ENCODE measurements at places on chromosomes 3 and 15.

GRCh38 chr15:97030251-97030650 lies 699.8 kb downstream of the NR2F2 start:
- DNase-seq = no peak

- peak; percentile 25 for DNase-seq
These were observed 85.2 kb downstream of the KBTBD8 start for GRCh38 chr3:67083277-67083676.

DNA sequence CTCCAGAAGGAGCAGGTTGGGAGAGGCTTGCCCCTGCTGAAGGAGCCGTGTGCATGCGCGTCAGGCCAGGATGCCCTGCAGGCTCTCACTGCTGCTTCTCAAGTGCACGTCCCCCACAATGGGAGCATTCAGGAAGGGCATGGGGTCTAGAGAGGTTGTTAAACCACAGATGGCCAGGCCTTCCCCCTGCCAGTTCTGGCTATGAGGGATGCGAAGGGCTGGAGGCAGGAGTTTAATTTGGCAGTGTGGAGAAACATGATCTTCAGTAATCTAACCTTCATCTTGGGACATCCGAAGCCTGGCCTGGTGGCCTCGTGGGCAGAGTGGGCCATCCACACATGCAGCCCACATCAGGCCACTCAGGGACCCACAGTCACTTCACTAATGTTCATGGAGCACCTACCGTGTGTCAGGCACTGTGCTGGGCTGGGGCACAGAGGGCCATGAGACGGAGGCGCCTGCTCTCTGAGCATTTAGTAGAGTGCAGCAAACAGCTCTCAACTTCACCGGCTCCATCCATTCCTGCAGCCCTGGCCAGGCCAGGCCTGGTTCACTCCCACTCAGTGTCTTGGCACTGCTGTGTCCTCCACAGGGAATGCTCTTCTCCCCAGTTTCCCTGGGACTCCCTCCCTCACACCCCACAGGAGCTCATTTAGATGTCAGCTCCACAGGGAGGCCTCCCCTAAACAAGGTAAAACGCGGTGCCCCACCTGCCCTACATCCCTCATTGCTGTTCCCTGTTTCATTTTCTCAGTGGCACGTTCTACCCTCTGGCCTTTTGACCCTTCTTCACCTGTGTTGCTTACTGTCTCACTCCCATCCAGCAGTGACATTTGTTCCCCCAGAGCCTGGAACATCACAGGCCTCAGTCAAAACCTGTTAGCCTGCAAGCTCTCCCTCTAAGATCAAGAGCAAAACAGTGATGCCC lies 4.0 kb downstream of the CFAP100 start:
- DNase-seq = no peak

GRCh38 chr3:27681249-27681748 lies 40.8 kb downstream of the EOMES start:
- DNase-seq = no peak

DNA sequence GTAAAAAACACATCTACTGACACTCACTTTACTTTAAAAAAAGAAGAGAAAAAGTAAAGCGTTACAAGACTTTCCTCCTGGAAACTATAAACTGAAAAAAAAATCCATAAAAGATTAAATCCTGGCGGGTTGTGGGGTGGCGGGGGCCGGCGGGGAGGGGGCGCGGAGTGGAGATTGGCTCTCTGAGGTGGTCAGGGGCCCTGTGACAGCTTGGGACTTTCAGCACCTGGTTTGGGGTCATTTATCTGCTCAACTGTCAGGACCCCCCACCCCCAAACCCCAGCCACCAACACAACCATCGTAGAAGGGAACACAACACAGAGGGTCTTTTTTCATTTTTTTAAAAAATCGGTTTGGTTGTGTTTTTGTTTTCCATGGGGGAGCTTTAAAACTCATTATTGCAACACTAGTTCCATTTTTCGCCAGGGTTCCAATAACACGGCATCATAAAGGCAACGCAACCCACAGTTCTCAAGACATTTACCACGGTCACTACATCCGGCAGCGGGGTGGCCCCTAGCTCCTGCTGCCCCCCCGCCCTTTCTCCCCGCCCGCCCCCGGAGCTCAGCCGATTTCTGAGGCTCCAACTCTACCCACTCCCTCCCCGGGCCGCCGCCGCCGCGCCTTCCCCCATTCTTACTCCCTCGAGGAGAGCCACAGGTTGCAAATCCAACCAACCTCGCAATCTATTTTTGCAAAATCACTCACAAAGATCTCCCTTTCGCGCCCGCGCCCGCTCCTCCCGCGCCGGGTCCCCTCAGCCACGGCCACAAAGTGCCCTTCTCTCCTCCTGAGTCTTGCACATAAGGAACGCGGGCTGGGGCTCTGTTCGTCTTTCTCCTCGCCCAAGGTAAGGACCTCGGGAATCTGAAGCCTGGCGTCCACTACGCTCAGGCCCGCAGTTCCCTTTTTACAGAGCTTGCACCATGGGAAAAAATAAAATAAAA lies 1.8 kb downstream of the BCL6 start:
- peak; percentile 62 for DNase-seq

- no peak for DNase-seq
These were observed 9.1 kb upstream of the PRR20G start for GRCh38 chr3:127296959-127297358.

DNA sequence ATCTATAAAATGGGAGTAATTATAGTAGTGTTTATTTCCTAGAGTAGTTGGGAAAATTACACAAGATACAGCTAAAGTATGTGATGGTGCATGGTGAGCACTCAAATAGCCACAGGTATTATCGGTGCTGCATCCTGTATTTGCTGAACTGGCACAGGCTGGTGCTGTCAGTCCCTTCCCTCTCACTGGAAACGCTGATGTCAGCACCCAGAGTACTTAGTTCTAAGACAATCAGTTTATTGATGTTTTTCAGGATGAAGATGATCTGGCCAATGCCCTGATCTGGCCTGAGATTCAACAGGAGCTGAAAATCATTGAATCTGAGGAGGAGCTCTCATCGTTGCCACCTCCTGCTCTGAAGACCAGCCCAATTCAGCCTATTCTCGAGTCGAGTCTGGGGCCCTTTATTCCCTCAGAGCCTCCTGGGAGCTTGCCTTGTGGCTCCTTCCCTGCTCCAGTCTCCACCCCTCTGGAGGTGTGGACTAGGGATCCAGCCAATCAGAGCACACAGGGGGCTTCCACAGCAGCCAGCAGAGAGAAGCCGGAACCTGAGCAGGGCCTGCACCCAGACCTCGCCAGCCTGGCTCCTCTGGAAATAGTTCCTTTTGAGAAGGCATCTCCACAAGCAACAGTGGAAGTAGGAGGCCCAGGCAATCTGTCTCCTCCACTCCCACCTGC lies 49.7 kb downstream of the TMEM39A start:
- DNase-seq = no peak

- no peak for DNase-seq
These were observed 34.6 kb downstream of the THSD4 start for GRCh38 chr15:71149646-71150557.

- no peak for DNase-seq
These were observed 305.3 kb downstream of the EPHB1 start for GRCh38 chr3:135100366-135100765.

DNA sequence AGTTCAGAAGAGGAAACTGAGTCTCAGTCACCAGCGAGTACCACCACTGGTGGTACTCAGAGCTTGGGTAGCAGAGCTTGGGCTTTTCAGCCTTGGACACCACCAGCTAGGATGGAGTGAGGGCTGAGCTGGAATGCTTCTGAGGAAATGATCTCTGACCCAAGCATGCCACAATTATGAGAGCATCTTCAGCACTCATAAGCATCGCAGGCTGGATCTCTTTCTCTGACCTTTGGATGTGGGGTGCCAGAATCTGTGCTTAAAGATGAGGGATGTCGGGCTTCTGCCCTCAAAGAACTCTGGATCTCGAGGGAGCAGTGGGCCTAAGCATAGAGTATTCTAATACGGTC lies 36.4 kb downstream of the ZNF710 start:
- DNase-seq = no peak

DNA sequence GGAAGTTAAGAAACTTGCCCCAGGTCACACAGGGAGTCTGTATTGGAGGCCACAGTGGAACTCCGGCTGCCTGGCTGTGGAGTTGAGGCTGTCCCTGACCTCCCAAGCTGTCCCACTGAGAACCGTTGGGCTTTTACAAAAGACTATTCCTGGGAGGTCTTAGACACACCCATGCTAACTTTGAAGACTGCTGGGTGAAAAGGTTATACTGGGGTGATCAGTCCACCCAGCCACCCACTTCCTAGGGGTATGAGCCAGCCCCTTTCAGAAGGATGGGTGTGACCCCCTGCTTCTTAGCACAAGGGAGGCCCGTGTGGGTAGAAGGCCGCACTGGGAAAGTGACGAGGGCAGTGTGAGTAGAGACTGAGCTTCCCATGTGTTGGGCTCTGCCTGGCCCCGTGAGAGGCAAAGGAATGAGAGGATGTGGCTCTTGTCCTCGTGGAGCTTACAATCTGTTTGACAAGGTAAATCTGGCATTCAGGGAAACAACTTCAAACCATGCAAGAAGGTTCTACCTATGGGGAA lies 19.0 kb downstream of the MRAS start:
- no peak for DNase-seq

DNA sequence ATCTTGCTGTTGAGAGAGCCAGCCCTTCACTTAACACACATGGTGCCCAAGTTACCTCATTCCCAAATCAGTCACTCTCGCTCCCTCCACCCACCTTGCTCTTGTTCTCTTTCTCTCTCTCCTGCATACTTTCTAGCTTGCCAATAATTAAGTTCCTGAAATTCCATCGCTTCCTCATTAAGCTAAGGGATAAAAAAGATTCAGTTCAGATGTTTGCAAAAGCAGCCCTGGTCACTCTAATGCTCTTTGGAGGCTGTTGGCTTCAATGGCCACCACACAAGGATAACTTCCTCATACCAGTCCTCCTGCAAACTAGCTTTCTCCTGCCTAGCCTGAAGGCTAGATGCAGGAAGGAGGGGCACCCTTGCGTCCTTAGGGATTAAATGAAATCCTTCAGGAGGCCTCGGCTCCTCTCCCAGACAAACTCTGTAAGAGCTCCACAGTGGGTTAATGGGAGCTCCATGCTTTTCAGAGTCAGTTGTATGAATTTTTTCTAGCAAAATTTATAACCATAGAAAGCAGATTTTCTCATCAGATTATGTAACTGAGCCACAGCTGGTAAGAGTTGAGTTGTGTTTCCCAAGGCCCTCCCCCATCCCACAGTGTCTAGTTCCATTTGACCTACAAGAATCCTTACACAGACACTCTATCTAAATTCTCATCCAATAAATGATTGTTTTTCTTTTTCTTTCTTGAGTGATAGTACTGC lies 176.6 kb upstream of the TRIM42 start:
- no peak for DNase-seq

DNA sequence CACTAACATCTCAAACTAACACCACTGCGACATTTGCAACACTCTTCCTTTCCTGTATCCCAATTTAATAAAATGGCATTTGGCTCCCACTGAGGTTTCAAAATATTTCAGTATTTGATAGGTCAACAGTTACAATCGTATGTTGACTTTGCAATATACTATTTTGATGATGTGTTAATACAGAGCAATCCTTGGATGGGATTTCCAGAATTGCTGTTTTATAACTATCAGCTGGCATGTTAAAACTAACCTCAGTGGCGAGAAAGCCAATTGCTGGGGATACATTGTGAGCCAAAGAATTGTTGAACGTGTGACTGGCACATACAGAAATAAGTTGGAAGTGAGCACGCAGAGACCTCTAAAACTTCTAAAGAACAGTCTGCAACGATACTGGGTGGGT lies 226.1 kb upstream of the LYSMD4 start:
- no peak for DNase-seq

DNA sequence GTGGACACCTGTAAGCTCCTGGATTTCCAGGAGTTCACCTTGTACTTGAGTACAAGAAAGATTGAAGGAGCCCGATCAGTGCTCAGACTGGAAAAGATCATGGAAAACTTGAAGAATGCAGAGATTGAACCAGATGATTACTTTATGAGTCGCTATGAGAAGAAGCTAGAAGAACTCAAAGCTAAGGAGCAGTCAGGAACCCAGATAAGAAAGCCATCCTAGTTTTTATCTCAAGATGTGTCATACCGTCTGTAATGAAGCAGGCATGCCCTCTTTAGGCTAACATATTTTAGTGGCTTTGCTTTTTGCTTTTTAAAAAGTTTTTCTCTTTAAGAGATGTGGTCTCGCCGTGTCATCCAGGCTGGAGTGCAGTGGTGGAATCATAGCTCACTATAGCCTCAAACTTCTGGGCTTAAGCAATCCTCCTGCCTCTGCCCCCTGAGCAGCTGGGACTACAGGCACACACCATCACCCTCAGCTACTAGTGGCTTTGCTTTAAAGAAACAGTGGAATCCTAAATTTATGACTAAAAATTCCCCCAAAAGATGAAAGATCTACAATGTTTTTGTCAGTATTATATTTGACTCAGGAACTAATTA lies 28.1 kb downstream of the EXOG start:
- DNase-seq = no peak

- DNase-seq = no peak
These were observed 86.7 kb upstream of the RBMS3 start for GRCh38 chr3:29194139-29194538.

- no peak for DNase-seq
These were observed 26.6 kb upstream of the SMAD6 start for GRCh38 chr15:66675446-66675845.

DNA sequence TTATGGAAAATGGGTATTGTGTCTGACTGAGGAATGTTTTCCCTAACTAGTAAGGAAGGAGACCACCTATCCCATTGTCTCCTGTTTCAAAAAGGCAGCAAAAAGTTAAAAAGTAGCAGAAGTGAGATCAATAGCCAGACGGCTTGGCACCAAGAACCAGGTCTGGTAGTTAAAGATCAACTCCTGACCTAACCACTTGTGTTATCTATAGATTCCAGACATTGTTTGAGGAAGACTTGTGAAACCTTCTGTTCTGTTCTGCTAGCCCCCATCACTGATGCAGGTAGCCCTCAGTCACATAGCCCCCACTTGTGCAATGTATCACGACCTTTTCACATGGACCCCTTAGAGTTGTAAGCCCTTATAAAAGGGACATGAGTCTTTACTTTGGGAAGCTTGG lies 46.3 kb upstream of the C2CD4B start:
- DNase-seq = no peak

GRCh38 chr3:63931290-63931689 lies 19.1 kb upstream of the SCAANT1 start:
- DNase-seq = no peak
